Lung (tissue), 17 donors: ENCODE measurements at places on chromosomes 16 and 17.

DNA sequence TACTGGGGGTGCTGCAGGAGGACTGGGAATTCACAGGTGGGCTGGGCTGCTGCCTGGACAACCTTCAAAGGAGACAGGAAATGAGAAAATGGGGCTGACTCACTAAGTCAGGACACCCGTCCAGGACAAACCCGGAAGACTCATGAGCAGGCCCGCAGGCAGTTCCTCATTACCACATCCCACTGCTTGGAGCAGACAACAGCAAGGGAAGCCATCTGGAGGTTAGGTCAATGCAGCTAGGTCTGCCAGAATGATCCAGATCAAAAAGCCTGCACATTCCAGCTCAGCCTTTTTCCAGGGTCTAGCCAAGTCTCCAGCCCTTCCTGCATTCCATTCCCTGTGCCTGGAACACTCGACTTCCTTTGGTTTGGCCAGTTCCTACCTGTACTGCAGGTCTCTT, 536.5 kb upstream of the CDH11 start:
- DNase-seq = peak; percentile 86

DNA sequence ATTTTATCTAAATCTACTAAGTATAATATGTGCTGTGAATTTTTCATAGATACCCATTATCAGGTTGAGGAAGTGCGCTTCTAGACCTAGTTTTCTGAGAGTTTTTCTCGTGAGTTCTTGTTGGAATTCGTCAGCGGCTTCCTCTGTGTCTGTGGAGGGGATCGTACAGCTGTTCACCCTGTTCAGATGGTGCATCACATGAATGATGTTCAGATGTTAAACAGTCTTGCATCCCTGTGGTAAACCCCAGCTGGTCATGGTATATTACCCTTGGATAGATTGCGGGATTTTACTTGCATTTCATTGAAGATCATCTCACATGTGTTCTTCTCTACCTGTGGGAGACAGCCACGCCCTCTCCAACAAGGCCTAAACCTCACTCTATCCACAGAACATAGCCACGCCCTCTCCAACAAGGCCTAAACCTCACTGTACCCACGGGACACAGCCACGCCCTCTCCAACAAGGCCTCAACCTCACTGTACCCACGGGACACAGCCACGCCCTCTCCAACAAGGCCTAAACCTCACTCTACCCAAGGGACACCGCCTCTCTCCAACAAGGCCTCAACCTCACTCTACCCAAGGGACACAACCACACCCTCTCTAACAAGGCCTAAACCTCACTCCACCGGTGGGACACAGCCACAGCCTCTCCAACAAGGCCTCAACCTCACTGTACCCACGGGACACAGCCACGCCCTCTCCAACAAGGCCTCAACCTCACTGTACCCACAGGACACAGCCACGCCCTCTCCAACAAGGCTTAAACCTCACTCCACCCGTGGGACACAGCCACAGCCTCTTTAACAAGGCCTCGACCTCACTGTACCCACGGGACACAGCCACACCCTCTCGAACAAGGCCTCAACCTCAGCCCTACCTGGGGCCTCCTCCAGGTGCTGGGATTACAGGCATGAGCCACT, 180.2 kb upstream of the CHMP6 start:
- DNase-seq = no peak

DNA sequence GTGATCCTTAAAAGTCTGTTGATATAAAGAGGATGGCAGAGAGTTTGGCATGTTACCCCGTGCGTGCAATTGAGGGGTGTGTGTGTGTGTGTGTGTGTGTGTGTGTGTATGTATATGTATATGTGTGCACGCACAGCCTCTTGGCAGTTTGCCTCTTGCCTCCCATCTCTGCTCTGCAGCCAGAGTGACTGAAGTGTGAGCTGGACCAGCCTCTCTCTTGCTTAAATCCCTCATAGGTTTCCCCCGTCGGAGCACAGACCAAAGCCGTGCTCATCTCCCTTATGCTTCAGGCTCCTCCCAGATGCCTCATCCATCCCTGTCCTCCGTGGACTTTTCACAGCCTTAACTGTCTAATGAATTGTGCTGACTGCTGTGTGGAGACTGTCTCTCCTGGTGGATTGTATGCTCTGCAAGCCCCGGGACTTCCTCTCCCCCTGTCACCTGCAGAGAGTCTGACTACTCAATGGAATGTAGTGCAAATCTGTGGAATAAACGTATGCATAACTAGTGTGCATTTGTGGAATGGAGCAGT, 413.5 kb downstream of the CPPED1 start:
- DNase-seq = peak; percentile 80

DNA sequence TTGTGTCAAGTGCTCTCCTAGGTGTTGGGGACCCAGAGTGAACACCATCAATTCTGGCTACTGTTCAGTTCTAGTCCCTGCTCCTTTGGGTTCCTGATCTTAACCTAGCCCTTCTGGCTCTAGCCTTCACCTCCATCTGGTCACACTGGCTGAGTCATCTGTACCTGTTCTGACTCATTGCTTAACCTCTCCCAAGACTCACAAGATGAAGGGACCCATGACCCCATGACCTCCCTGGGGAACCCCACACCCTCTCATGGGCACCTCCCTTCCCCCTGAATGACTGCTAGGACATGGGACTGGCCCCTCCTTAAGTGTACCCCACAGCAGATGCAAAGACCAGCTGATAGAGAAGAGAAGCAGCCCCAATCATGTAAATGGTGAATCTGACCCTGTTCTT, 345.8 kb upstream of the CDH5 start:
- DNase-seq = no peak

- DNase-seq = no peak
These were observed 31.8 kb upstream of the ZNF469 start for GRCh38 chr16:88350922-88351321.

GRCh38 chr16:49706620-49707355, 149.1 kb downstream of the ZNF423 start:
- DNase-seq = no peak

DNA sequence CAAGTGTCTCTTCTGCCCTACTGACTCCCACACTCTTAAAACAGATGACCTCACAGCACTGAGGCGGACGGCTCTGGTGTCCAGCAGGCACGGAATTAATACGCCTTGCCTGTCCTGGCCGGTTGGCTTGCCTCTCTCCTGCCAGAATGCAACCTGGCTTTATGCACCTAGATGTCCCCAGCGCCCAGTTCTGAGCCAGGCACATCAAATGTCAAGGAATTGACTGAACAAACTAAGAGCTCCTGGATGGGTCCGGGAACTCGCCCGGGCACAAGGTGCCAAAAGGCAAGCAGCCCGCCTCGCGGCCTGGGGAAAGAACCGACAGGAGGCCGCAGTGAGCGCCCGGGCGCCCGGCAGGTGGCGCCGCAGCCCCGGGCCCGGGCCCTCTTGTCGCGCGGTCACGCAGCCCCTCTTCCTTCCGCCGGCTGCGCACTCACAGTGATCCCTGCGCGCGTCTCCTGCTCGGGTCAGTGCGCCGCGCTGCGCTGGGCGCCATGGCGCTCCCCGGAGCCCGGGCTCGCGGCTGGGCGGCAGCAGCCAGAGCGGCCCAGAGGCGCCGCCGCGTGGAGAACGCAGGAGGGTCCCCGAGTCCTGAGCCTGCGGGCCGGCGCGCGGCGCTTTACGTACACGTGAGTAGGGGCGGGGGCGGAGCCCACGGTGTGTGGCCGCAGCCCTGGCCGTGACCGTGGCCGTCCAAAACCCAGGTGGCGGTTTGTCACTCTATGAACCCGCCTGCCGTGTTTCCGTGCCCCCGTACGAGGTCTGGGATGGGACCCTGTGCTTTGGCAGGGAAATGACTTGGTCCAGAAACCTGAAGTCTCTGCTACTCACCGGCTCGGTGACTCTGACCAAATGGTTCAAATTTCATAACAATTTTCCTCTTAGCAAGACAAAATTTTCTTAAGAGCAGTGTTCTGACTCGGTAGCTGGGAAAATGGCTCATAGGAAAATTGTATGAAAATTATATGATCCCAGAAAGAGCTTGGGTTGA, at the start of gene RSAD1:
TSS of gene RSAD1 (plus strand) at position 470 of the 991 bp plus-strand sequence. CDS start at position 495, 25 bp downstream.
- DNase-seq = peak; percentile 93

- DNase-seq = peak; percentile 23
These were observed 63.9 kb upstream of the DNAJA2 start for GRCh38 chr16:47037396-47037745.

DNA sequence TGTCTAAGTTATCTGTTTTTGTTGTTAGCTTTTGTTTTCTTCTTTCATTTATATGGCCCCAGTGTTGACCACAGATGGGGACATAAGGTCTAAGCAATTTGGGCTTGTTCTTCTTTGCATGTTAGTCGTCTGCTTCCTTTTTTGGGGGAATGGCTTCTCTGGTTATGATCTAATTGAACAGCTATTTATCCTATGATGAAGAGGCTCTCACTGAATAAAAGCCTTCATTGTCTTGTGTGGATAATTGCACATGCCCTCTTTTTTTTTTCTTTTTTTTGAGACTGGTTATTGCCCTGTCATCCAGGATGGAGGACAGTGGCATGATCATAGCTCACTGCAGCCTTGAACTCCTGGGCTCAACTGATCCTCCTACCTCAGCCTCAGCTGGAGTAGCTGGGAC, 13.7 kb downstream of the SMARCE1 start:
- DNase-seq = no peak

DNA sequence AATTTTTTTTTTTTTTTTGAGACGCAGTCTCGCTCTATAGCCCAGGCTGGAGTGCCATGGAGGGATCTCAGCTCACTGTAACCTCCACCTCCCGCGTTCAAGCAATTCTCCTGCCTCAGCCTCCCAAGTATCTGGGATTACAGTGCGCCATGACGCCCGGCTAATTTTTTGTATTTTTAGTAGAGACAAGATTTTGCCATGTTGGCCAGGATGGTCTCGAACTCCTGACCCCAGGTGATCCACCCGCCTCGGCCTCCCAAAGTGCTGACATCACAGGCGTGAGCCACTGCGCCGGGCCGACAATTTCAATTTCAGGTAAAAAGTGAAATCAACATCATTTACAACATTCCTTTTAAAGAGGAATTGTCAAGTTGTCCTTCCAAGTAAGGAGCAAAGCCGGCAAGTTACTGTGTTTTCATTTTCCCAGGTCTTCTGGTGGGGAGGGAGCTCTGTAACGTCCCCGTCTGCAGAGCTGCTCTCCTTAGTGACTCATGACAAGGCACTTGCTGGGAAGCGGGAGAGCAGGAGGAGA, 873 bp downstream of the NPLOC4 start:
- DNase-seq = no peak

GRCh38 chr17:75587675-75588595, at the start of gene MYO15B:
Gene MYO15B (plus strand): TSS chr17:75587800. CDS start chr17:75588058, 258 bp downstream.
- peak; percentile 90 for DNase-seq

- no peak for DNase-seq
These were observed 6.5 kb upstream of the SDK2 start for GRCh38 chr17:73650617-73651200.

DNA sequence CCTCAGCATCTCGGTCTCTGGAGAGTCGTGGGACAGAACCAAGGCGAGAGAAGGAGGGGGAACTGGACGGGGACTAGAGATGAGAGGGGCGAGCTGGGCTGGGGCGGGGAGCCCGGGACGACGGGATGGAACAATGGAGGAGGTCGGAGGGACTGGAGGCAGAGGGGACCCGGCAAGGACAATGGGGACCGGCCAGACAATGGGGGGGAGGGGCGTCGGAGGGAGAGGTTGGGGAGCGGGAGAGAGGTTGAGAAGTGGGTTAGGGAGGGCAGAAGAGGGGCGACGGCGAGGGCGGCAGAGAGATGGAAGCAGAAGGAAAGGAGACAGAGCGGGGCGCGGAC, 719 bp downstream of the NGFR start:
- no peak for DNase-seq

DNA sequence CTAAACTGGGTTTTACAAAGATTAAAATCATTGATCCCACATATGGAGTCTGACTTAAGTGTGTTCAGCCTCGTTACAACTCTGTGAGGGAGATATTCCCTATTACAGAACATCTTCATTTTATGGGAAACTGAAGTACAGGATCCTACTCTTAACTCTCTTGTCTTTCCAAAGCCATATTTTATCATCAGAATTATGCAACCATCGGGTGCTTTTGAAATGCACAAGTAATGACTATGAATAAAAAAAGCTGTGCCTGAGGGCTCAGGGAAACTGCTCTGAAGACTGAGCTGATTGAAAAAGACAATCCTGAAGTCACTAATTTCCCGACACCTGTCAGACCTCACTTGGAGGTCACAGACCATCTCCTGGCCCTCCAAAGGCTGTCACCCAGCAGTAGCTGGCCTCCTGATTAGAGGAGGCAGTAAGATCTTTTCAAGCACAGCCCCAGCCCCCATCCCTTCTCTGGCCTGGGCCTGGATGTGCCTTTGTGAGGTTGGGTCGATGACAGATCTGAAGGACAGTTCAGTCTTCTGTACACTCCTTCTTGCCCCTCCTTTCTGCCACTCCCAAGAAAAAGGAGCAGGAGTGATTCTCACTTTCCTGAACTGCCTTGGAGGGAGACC, 5.6 kb downstream of the AKAP1 start:
- DNase-seq = no peak

- peak; percentile 24 for DNase-seq
These were observed 90.7 kb upstream of the TMEM97 start for GRCh38 chr17:28228109-28228840.

GRCh38 chr16:5032748-5033167, 977 bp downstream of the NAGPA start:
- no peak for DNase-seq

GRCh38 chr16:11635679-11636171, 32.5 kb upstream of the SNN start:
- DNase-seq = no peak

GRCh38 chr16:14289692-14290340, 218.7 kb downstream of the MRTFB start:
- no peak for DNase-seq
